ENCODE measurements at places on chromosomes 5 and 9.

- DNase-seq, result no peak
Observed at GRCh38 chr5:36630201-36631145, 24.1 kb downstream of the SLC1A3 start.

DNA sequence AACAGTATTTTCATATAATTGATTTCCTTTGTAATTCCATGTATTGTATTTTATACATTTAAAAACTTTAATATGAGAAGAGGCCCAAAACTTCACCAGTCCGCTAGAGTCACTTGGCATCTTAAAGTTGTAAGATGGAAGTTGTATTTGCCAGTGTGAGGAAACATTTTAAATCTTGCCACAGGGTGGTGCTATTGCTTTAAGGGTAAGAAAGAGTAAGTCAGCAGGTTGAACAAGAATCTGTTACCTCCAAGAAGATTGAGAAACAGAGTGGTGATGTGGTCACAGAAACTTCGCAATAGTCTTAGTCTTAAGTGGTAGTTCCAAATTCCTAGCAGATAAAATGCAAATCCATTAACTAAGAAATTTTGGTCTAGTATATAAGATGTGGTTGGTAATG is 39.8 kb upstream of the RANBP6 start:
- DNase-seq, result peak; percentile 32

DNA sequence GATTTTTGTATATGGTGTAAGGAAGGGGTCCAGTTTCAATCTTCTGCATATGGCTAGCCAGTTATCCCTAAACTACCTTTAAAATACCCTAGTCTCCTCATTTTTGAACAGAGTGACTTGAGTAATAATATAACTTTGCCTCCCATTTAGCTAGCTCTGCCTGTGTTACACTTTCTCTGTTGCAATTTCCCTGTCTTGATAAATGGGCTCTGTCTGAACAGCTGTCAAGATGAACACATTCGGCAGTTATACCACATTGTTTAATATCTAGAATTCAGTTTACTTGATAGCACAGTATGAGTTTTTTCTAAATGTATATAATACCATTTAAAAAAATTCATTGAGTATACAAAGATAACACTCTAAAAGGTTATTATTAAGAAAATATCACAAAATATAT is 562.9 kb upstream of the FTMT start:
- DNase-seq, result no peak

GRCh38 chr5:87102841-87103240 is 164.8 kb upstream of the RASA1 start:
- DNase-seq, result no peak

- no peak for DNase-seq
Observed at GRCh38 chr5:93274291-93274690, 306.7 kb downstream of the NR2F1-AS1 start.
